ENCODE measurements at places on chromosomes 3 and 15.

DNA sequence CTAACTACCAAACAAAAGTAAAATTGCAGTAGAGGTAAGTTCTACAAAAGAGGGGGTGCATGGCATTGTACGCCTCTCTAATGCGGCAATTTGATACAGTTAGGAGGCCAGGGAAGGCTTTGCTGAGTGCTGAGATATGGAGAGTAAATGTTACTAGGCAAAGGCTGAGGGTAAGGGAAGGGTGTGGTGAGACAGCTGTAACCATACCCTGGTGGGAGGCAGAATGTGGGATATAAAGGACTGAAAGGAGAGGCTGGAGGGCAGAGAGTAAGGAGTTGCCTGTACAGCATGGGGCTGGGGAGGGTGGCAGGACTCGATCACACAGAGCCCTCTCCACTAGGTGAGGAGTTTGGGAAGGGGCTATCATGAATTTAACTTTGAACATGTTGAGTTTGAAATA, 106.3 kb downstream of the PDCD6IP start:
- no peak for DNase-seq

DNA sequence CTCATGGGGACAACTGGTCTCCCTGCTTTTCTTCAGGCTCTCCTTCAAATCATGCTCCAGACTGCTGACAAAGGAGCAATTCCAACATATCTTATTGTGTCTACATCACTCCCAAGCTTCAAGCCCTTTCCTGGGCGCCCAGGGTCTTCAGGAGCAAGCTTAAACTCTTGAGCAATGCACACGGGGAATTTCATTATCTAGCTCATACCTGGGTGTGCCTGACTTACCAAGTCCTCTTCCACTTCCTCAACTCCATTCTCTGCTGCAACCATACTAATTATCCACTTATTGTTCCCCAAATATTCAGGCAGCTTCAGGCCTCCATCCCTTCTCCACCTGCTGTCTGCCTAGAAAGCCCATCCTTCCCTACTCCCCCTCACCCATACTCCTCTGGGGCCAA, 50.6 kb downstream of the B3GNT5 start:
- no peak for DNase-seq

DNA sequence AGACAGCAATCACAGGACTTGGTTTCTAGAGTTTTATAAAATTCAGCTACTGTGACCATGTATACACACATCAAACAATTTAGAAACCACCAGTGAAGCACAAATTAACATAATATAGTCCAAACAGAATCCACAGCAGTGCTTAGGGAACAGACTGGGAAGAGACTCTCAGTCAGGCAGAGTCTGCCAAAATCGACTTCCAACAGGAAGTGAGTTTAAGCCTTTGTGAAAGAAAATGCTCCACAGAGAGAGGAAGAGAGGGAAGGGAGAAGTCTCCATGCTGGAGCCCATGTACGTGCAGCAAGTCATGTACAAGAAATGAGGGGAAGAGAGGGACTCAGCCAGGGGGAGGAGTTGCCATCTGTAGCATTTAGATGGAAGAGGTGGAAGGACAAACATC, 172.6 kb downstream of the IL5RA start:
- no peak for DNase-seq

- DNase-seq, result no peak
These were observed 144.3 kb downstream of the ERC2 start for GRCh38 chr3:56323986-56324420.

DNA sequence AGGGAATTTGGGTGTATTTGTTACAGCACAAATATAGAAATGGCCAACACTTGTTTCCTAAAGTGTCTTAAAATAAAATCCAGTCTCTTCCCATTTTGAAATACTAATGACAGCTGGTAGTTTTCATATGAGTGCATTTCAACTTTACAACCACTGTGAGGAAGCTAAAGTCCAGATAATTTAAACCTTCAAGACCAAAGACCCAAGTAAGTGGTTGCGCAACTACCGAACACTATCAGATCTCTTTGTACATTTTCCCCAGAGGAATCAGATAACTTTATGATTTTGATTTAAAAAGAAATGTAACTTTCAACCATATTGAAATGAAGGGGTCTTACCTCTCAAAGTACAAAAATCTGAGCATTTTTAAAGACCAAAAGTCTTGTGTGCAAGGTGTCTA, 14.3 kb downstream of the BCL2L10 start:
- DNase-seq, result no peak
